T1000 (cell line): ENCODE measurements at places on chromosomes 7 and 10.

- no peak for DNase-seq
These were observed 21.3 kb downstream of the SRPK2 start for GRCh38 chr7:105367458-105367857.

- no peak for DNase-seq
These were observed 75.9 kb downstream of the HIBADH start for GRCh38 chr7:27586825-27587224.

GRCh38 chr7:128671992-128672391 lies at the start of gene GARIN1A:
TSS of gene GARIN1A (plus strand) at chr7:128672292. CDS start at chr7:128672398, 106 bp downstream.
- DNase-seq = no peak

GRCh38 chr7:123460616-123461015 lies 73.8 kb downstream of the IQUB start:
- DNase-seq = no peak

GRCh38 chr7:158569858-158570323 lies 17.7 kb downstream of the PTPRN2 start:
- no peak for DNase-seq

- DNase-seq = no peak
These were observed 242.6 kb upstream of the FZD8 start for GRCh38 chr10:35884657-35885071.

DNA sequence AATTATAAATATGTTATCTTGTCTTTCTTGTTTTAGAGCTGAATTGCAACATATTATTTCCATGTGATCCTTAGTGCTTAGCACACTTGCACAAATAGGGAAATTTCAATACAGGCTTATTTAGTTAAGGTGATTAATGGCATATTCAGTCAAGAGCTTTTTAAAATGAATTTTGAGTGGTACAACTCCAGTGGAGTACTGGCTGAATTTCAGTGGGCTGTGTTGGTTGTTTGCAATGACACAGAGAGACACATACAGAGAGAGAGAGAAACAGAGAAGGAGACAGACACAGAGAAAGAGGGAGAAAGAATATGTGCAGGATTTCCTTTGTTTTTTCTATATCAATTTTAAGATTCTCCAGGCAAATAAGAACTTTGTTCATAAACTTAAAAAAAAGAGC lies 766.9 kb downstream of the DNAJB9 start:
- no peak for DNase-seq

DNA sequence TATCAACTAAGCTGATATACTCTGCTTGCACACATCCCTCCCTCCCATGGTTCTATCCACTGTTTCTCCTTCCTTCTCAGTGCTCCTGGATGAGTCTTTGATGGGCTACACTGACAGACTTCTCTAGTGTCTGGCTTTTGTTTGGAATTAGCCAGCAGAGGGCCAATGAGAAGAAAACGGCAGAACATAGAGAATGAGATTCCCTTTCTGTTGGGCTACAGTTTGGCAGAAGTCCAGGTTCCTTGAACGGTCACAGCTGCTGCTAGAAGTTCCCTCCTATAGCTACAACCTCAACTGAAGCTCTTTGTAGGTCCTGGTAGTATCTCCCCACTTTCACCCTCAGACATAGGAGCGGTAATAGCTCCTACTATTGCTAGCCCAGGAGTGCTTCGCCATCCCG lies 251.1 kb upstream of the LRRN3 start:
- DNase-seq = no peak

DNA sequence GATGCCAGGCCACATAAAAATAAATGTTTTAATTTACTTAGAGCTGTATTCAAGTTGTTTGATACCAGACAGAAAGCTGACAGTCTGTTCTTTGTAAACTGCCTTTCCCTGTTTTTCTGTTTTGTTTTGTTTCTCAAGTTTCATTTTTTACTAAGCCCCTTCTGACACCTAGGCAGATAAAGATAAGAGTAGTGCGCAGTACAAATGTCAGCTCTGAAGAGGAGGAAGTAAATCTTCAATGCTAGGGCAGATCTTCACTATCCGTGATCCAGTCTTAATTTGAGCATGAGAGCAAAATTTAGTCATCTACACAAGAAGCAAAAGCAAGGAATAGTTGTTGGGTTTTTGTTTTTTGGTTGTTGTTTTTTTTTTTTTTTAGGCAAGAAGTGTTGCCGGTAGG lies 27.3 kb downstream of the MTURN start:
- no peak for DNase-seq

GRCh38 chr10:96502561-96503282 lies 11.0 kb downstream of the TLL2 start:
- DNase-seq = no peak

DNA sequence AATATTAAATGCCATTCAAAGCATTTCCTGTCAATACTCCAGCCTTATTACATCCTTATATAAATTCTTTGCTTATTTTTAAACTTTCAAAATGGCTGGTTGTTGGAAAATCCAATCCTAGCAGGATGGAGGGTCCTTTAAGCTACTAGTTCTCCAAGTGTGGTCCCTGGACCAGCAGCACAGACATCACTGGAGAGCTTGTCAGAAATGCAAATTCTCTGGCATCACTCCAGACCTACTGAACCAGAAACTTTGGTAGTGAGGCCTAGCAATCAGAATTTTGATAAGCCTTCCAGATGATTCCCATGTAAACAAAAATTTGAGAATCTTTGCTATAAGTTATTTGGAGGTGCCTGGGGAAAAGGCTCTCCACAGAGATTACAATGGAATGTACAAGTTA lies 43.8 kb downstream of the CALCR start:
- no peak for DNase-seq

GRCh38 chr10:58839771-58840170 lies 327.1 kb downstream of the BICC1 start:
- DNase-seq = no peak

GRCh38 chr7:30754315-30754877 lies 2.5 kb downstream of the INMT start:
- DNase-seq = no peak

GRCh38 chr7:17590221-17590620 lies 291.8 kb downstream of the AHR start:
- no peak for DNase-seq

DNA sequence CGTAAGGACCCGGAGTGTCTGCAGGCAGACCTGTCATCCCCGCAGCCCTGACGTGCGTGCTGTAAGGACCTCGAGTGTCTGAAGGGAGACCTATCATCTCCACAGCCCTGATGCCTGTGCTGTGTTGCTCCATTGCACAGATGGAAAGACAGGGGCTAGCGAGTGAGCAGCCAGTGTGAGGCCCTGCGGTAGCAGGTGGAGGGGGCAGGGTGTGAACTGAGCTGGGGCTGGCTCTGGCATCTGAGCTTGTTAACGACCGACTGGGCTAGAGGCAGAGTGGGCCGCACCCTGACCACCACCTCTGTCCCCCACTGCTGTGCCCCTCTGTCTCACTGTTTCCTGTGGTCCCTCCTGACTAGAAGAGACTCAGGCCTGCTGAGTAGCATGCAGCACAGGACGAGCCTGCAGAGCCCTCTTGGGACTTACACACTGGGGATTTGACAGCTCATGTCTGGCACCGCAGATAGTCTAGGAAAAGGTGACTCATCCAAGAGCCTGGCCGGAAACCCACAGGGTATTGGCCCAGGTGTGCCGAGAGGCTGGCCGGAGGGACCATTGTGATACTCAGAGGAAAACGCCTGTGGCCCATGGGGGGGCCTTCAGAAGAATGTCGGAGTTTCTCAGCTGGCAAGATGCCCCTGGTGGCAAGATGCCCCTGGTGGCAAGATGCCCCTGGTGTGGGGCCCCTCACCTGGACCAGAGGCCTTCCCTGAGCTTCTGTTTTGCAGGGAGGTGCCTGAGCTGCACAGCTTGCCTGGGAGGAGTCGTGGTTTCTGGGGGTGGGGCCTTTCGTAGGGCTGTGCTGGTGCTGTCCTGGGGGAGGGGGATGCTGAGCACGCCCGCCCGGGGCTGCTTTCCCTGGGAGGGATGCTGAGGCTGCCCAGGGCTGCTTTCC lies 34.3 kb downstream of the INPP5A start:
- DNase-seq = peak; percentile 93

GRCh38 chr10:52818019-52818418 lies 45.4 kb upstream of the MBL2 start:
- peak; percentile 19 for DNase-seq

DNA sequence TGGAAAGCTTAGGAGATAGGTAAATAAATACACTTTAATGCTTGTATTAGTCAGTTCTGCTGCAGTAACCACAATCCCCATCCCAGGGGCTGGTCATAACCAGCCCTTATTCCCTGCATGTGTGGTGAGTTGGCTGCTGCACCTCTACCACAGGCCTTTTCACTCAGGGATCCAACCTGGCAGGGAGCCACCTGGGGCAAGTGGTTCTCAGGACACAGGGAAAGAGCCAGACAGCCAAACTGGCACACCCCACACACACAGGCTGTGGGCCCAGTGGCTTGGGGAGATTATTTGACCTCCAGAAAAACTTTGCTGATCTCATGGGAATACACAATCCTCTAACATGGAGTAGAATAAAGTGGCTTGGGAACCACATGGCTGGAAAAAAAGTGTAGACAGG lies 400.0 kb upstream of the RNF32 start:
- no peak for DNase-seq

DNA sequence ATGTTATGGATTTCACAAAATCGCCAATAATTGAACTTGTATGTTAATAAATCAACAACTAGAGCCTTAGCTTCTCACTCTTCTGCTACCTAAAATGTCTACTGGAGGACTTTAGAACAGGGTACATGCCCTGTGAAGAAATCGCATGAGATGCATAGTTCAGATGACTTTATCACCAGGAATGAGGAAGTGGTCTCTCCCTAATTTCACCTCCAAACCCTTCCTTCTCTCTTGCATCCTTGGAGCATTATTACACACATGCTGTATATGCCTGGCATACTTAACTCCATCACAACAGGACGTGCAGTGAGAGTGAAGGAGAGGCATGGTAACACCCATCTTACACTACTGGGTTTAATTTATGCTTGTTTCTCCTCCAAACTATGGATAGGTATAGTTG lies 27.8 kb downstream of the RHEB start:
- DNase-seq = no peak

DNA sequence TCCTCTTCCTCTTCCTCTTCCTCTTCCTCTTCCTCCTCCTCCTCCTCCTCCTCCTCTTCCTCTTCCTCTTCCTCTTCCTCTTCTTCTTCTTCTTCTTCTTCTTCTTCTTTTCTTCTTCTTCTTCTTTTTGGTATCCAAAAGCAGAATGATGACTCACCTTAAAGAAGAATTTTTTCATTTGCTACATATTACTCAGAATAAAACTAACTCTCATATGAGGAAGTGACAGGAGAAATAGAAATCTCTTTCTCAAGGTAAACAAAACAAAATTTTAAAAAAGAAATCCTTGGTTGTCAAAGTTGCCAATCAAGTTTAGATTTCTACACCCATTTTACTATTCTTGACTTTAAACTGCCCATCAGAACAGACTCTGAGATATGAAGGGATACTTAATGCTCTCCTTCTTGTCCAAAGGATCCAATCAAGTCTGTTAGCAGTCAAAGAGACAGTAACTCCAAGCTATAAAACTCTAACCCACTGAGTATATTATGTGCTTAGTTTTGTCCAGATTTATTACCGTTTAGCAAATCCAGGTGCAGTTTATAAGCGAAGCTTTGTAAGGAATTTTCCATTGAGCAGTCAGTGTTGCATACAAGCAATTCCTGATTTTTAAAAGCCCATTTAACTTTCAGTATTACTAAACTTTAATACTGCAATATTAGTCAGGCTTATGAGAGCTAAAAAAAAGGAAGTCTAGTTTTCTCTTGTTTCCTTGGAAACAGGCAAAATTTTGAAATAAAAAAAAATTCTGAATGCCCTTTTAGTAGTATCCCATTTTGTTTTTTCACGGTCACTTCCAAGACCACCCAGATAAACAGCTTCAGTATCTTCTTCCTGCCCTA lies 43.1 kb upstream of the SNX13 start:
- DNase-seq = no peak

DNA sequence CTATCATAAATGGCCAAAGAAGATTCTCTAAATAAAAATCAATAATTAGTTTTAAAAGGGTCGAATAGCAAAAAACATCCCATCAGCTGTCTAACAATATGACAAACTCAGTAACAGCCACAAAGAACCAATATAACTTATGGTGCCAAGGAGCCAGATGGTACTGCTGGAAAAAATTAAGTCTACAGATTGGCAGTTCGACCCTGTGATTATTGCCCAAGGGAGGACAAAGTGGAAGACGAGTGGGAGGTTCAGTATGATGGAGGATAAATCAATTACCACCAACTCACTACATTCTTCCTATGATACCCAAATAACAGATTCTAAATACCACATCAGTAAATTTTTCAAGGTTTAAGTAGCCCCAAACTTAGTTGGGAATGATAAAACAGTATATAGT lies 49.0 kb downstream of the SKAP2 start:
- no peak for DNase-seq

GRCh38 chr10:124592101-124592500 lies 130.5 kb downstream of the LHPP start:
- no peak for DNase-seq

DNA sequence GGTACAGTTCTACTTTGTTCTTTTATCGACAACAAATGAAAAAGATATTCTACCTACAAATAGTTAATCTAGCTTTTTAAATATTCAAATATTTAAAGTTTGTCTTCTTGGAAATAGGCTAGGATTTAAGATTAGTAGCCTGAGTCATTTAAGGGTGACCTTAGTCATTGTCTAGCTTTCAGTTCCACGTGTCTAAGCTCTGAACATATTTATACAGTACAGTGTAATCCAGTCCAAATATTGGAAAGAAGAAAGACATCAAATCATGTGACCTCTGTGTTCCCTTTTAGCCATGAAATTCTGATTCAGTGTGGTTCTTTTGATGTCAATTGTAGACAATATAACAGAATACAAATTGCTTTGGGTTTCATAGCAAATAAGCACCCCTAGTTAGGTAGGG lies 121.1 kb downstream of the MALRD1 start:
- no peak for DNase-seq

- DNase-seq = no peak
These were observed 137.0 kb downstream of the ETV1 start for GRCh38 chr7:13852281-13852968.

DNA sequence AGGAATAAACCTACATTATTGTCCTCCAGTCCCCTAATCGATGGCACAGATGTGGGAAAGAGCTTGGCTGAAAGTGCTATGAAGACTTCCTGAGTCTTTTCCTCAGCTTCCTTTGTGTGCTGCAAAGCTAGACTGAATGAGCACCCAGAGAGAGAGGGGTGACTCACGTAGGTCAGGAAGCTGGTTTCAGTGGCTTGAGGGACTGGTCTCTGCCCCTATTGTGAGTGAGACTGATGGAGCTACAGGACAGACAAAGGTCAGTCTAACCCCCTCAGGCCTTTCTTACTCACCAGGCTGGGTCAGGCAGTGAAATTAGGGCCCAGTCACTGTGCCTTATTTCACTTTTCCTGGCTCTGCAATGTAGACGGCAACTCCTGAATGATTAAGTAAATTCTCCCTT lies 171.1 kb upstream of the GRB10 start:
- peak; percentile 23 for DNase-seq

DNA sequence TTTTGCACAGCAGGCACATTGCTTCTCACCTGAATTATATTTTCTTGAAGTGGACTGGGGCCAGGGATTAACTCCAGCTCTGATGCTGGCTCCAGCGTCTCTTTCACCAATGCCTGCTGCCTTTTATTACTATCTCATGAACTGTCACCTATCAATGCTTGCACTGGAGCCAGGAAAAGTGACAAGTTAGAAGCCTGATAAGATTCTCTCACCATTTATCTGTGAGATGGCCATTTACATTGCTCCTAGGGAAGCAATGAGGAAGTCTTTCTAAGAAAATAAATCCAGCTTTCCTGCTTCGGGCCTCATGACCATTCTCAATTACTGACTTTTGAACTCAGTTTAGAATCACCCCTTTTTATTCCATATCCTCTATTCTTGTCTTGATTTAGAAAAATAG lies 48.5 kb upstream of the LRRTM3 start:
- DNase-seq = no peak
